ENCODE measurements at places on chromosomes 5 and 9. TPM values are rescaled to one million over a fixed set of nuclear protein-coding genes. Genes with fewer than 3 reads are reported as not detected.

Gene NOL8
- 43.4 TPM for total RNA-seq

Gene SPINK5
- not detected for total RNA-seq

DNA sequence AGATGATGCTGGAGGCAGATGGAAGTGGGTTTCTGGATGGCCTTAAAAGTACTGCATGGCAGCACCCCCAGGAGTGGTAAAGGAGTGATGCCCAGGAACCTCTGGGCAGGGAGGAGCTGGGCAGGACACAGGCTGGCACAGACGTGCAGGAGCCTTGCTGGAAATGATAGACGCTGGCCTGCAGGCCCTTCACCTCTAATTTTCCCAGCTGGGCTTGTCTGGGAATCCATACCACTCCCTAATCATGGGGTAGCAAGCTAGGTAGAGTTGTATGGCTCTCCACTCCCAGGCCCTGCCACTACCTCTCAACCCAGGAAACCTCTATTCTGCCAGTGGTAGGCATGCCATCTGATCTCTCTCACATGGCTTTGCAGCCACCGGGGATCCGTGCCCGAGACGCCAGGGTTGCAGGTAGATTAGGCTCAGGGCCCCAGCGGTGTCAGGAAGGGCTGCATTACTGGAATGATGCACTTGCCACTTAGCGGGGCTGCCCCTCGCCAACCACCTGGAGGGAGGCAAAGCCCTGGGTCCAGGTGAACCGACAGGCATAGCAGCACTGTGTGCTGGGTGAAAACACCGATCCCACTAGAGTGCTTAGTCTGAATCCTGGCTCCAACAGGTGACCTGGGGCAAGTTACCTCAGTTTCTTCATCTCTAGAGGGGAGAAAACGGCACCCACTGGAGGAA lies 79.6 kb upstream of the SLC25A51 start:
- no peaks in the 10 kb centered on the region for H3K4me1 ChIP-seq
- no peak overlapping the region for H3K27ac ChIP-seq
- H3K36me3 ChIP-seq: no peaks in the 10 kb centered on the region
- H3K27me3 ChIP-seq: no peaks in the 10 kb centered on the region

Gene ZNF483
- 6.4 TPM for total RNA-seq

DNA sequence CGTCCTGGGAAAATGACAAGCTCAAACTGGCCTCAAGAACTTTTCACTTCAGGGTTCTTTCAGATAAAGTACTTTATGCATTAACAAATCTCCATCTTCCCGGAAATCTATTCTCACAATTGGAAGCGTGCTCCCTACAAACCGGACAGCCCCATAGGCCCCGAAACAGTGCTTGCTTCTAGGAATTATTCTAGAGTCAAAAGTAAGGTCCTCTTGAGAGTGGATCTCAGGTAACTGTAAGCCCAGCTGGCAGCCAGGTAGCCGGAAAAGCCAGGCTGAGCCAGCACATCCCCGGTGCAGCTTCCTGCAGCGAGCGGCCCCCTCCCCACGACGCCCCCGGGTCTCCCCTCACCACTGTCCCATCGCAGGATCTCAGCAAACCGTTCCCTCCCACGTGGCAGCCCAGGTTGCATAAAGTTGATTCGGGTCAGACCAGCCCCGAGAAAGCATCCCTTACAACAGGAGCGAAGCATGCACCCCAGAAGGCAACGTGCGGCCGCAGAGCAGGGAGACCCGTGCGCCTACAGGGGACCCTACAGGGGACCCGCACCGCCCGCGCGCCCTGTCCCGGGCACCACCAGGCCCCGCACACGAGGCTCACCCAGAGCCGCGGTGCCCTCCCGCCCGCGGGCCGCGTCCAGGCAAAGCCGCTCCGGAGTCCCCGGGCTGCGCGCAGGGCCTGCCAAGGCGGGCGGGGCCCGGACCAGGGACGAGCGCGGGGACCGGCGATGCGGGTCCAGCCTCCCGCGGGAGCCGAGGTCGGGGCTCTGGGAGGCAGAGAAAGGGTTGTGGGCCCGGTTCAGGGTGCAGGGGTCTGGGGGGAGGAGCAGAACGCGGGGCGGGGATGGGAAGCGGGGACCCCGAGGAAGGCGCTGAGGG lies 920 bp downstream of the LPCAT1 start:
- H3K27ac ChIP-seq: peak overlapping the region; percentile 98
- H3K36me3 ChIP-seq: no peaks in the 10 kb centered on the region
- peak; percentile 90 for DNase-seq
- H3K4me3 ChIP-seq: peak overlapping the region; percentile 87
- no peaks in the 10 kb centered on the region for H3K27me3 ChIP-seq
- peaks cover 26% of the 10 kb centered on the region for H3K4me1 ChIP-seq

GRCh38 chr5:91132550-91132949 lies 250.6 kb downstream of the ARRDC3 start:
- H3K27me3 ChIP-seq: no peaks in the 10 kb centered on the region
- no peak for DNase-seq
- no peaks in the 10 kb centered on the region for H3K36me3 ChIP-seq

GRCh38 chr5:52875827-52876226 lies 88.1 kb downstream of the ITGA1 start:
- no peaks in the 10 kb centered on the region for H3K4me1 ChIP-seq
- no peak overlapping the region for H3K27ac ChIP-seq
- H3K27me3 ChIP-seq: no peaks in the 10 kb centered on the region
- H3K36me3 ChIP-seq: no peaks in the 10 kb centered on the region

GRCh38 chr5:53166183-53166495 lies 56.6 kb upstream of the MOCS2 start:
- no peaks in the 10 kb centered on the region for H3K36me3 ChIP-seq
- H3K27ac ChIP-seq: no peak overlapping the region
- no peak for DNase-seq
- no peak overlapping the region for H3K4me3 ChIP-seq
- no peaks in the 10 kb centered on the region for H3K4me1 ChIP-seq

DNA sequence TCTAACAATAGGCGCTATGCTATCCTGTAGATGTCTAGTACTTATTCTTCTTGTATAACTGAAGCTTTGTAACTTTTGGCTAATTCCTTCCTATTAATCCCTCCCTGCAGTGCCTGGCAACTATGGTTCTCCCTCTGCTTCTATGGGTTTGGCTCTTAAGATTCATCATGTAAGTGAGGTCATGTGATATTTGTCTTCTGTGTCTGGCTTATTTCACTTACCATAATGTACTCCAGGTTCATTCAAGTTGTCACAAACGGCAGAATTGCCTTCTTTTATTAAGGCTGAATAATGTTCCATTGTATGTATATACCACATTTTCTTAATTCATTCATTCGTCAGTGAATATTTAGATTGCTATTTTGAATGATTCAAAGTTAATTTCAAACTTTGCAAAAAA lies 149.9 kb upstream of the GAS1 start:
- H3K4me1 ChIP-seq: no peaks in the 10 kb centered on the region
- no peaks in the 10 kb centered on the region for H3K36me3 ChIP-seq
- H3K27ac ChIP-seq: no peak overlapping the region
- H3K27me3 ChIP-seq: no peaks in the 10 kb centered on the region
- no peak for DNase-seq

- no peak for DNase-seq
- no peak overlapping the region for H3K27ac ChIP-seq
- no peaks in the 10 kb centered on the region for H3K36me3 ChIP-seq
- H3K4me3 ChIP-seq: no peak overlapping the region
- H3K27me3 ChIP-seq: no peaks in the 10 kb centered on the region
- no peaks in the 10 kb centered on the region for H3K4me1 ChIP-seq
These were observed 607.8 kb upstream of the PTGER4 start for GRCh38 chr5:40071870-40072269.

Measured in spleen (tissue), 13 donors.